Activated CD4-positive, alpha-beta T cell treated with anti-CD3 and anti-CD28 coated beads, Interleukin-2, amount 50 U/mL, for 24 hours (primary cell): ENCODE measurements at places on chromosomes 7 and 10.
A peak's percentile ranks its signal among the peaks of the same experiment; 100 is the strongest.

- DNase-seq: no peak
These were observed 65.9 kb downstream of the GOLGA7B start for GRCh38 chr10:97915346-97916131.

- DNase-seq: peak; percentile 25
These were observed 1.1 kb downstream of the NANOS1 start for GRCh38 chr10:119030421-119031250.

GRCh38 chr10:32308027-32308603 lies 38.8 kb downstream of the EPC1 start:
- DNase-seq: no peak

DNA sequence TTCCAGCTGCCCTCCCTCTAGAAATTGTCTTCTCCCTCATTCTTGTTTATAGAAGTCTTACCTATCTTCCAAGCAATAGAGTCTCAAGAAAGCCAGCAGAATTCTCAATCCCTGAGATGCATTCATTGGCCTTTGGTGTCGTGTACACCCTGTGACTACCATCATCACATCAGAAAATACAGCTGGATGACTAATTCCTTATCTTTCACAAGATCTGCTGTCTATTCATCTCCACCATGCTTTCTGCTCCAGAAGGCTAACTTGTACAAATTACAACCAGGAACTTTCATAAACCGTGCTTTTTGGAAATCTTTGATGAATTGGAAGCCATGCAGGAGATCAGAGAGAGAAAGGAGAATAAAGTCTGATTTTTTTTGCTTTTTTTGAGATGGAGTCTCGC lies 1062.9 kb upstream of the GHITM start:
- DNase-seq: no peak

- DNase-seq: no peak
These were observed 194.0 kb downstream of the HDAC9 start for GRCh38 chr7:18689551-18689950.

- DNase-seq: no peak
These were observed 241.5 kb upstream of the PFKP start for GRCh38 chr10:2825841-2826240.

DNA sequence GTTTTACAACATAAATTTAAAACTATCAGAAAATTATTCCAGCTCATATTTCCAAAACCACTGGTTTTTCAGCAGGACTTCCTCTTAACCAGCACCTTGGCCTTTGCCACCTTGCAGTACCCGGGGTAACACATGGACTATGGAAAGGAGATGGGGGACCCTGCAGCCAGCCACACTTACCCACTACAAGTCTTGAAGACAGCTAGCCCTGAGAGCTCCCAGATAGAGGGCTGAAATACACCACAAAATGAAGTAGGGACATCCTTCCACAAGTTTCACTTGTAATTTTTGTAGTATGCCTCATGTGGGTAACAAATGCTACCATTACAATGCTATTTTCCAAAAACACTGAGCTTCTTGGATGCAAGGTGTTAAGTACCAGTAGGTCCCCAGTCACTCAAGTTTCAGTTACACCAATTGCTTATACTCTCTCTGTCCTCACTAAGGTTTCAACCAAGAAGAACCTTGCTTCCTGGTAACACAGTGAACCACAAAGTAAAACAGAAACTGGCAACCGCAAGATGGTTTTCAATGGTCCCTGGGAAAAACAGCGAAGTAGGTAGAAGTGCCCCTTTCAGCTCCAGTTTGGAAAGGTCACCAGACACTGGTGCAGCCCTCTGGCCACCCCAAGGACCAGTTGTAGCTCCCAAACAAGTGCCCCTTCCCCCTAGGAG lies 110.9 kb downstream of the SGMS1 start:
- DNase-seq: no peak

- no peak for DNase-seq
These were observed 232.2 kb upstream of the CTBP2 start for GRCh38 chr10:125392609-125393008.

GRCh38 chr7:104836976-104837375 lies 177.0 kb upstream of the KMT2E start:
- DNase-seq: no peak

GRCh38 chr7:43044511-43044910 lies 67.9 kb upstream of the HECW1 start:
- no peak for DNase-seq

GRCh38 chr7:30344513-30344912 lies 60.1 kb downstream of the ZNRF2 start:
- DNase-seq: no peak

GRCh38 chr10:26821699-26822570 lies 38.8 kb downstream of the ABI1 start:
- no peak for DNase-seq

GRCh38 chr7:8433477-8434289 lies at the start of gene NXPH1:
NXPH1 (plus strand) TSS chr7:8433609.
- DNase-seq: no peak

- no peak for DNase-seq
These were observed 38.6 kb downstream of the VOPP1 start for GRCh38 chr7:55533729-55534080.

- DNase-seq: no peak
These were observed 78.5 kb upstream of the CTTNBP2 start for GRCh38 chr7:117951691-117952280.

- no peak for DNase-seq
These were observed 137.8 kb downstream of the SH3PXD2A start for GRCh38 chr10:103717341-103718246.

DNA sequence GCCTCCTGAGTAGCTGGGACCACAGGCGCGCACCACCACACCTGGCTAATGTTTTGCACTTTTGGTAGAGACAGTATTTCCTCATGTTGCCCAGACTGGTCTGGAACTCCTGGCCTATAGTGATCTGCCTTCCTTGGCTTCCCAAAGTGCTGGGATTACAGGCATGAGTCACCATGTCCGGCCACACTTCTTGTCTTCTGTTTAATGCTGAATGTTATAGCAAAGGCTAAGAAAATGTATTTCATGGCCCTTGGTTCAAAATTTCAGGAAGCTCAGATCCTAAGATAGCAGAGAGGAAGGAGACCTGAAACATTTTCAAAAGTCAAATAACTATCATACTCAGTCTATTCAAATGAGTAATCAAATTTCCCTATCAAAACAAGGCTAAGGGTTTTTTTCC lies 229.6 kb downstream of the BAMBI start:
- DNase-seq: no peak

- DNase-seq: no peak
These were observed 275.8 kb upstream of the LYZL1 start for GRCh38 chr10:29012926-29013554.
